ENCODE measurements at places on chromosomes 2 and 18.

GRCh38 chr18:22322243-22322691, 95.4 kb downstream of the CTAGE1 start:
- no peak for DNase-seq

DNA sequence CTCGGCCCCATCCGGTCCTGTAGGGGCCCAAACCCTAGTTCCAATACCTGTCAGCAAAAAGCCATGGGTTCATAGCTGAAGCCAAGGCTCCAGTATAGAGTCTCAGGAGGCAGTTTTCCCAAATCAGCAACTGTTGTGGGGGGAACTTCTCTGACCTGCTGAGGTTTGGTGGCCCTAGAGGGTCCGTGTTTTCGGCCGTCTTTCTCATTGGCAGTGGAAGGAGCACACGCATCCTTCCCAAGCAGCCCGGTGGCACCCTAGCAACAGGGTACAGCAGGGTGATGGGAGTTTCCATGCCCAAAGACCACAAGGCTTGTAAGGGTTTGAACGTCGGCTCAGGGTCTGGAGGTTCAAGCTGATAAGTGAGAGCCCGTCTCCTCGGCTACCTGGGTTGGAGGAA, 6.6 kb downstream of the FOSL2 start:
- no peak for DNase-seq

- DNase-seq: no peak
These were observed 24.2 kb upstream of the MTCL1 start for GRCh38 chr18:8681196-8681595.

DNA sequence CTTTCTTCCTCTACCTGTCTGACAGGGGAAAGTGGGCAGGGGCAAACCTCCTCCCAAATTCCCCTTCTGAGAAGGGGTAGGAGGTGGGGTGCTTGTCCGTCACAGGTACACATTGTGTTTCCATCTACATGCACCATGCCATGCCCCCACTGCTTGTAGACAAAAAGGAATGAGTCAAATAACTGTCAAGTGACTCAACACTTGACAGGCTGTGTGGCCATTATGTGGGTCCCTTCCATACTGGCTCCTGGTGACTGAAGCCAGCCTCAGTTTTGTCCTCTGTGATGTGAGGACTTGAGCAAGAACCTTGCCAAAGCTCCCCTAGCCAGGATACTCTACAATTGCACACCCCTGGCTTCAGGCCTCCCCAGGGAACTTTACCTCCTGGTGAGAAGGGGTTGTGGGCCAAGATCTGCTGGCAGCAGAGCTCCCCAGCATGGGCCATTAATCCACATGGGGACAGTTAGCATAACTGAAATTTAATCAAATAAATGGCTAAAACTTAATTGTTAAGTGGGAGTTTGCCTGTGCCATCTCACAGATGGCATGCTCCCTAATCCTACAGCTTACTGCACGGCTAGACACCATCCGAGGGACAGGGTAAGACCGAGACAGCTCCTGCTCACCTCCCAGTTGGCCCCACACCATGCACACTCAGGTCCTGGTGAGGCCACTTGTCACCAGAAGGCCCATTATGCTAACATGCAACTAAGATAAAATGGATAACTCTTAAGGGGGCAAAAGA, 140.2 kb downstream of the BCL11A start:
- no peak for DNase-seq

GRCh38 chr2:136081582-136082210, 36.3 kb downstream of the CXCR4 start:
- DNase-seq: no peak

- DNase-seq: no peak
These were observed 17.3 kb downstream of the RAB1A start for GRCh38 chr2:65112633-65113032.

DNA sequence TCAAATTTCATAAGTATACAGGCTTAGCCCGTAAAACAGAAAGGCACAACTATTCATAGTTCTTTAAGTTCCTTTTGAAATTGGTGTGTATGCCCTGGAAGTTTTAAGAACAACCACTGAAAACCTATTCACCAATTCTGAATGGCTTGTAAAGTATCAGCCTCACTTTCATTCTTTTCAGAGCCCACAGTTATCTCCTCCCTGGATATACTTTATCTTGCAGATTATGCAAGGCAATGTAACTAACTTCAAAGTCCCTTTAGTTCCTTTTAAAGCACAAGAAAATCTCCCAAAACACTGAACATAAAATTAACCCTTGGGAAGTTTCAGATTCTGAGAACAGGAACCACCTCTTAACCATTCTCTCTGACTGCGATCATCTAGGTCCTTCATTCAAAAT, 1.1 kb downstream of the STRN start:
- DNase-seq: no peak

GRCh38 chr2:42964439-42965083, 172.2 kb upstream of the HAAO start:
- no peak for DNase-seq

DNA sequence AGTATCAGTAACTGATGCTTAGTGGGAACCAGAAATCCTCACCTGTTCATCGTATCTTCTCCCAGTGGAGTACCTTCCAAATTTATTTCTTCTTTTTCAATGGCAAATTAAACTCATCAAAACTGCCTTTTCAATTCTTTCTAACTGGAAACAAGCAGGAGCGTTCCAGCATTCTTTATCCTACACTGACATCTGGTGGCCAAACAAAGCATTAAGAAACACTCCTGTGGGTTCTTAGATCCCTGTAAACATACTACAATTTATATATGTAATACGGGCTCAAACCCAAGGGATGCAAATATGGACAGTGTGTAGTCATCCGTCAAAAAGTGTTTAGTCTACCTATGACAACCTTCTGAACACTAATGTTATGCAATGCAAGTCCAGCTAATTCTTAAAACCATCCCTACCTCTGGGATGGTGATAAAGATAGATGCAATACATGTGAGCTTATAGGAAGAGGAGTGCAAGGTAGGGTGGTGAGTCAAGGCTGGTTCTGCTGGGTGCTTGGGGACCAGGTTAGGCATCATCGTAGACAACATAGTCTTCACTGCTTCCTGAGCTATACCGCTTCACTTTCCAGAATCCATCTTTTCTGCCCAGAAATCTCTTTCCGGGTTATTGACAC, 375.0 kb downstream of the CTNNA2 start:
- no peak for DNase-seq

GRCh38 chr2:8392098-8392866, 289.6 kb upstream of the ID2 start:
- DNase-seq: no peak

GRCh38 chr2:143680885-143681405, 551.7 kb downstream of the ARHGAP15 start:
- DNase-seq: no peak

DNA sequence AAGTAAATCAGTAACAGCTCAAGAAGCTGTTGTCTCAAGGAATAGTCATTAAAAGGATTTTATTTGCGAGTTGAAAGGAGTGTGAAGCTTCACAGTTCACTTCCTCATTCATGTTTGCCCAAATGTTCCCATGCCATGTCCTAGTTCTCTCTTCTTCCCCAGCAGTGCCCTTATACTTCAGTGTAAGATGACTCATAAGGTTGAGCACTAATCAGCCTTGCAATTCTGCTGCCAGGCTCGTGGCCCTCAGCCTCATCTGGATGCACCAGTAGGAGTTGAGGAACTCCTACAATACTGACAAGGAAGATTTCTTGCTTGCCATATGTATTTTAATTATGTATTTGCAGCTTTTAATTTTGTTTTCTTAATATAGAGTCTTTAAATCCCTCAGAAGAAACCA, 1980.4 kb downstream of the SUCLG1 start:
- DNase-seq: no peak

- no peak for DNase-seq
These were observed 40.5 kb upstream of the HS6ST1 start for GRCh38 chr2:128358941-128359731.

- DNase-seq: no peak
These were observed 13.9 kb upstream of the ARHGEF4 start for GRCh38 chr2:130822766-130823165.

GRCh38 chr18:13513021-13513420, 213.3 kb downstream of the FAM210A start:
- DNase-seq: no peak

- DNase-seq: no peak
These were observed 16.8 kb downstream of the SPHKAP start for GRCh38 chr2:228164718-228165117.

DNA sequence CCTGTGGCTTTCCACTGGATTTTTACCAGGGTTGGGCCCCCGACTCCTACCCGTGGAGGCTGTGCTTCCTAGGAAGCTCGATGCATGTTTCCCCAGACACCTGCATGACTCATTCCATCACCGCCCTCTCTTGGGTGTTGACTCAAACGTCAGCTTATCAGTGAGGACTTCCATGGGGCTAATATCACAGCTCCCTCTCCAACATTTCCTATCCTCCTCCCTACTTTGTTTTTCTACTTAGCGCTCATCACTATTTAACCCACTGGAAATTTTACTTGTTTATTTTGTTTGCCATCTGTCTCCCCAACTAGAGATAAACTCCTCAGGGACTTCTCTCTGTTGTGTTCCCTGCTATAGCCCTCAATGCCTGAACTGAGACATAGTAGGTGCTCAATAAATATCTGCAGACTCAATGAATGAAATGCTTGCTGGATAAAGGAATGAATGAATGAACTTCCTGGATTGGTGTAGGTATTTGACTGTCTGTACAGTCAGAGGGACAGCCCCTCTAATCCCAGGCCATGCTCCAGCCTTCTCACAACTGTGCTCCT, 89.7 kb upstream of the MSH2 start:
- no peak for DNase-seq

GRCh38 chr2:218047536-218048225, 21.4 kb upstream of the RUFY4 start:
- DNase-seq: no peak

- DNase-seq: no peak
These were observed 34.6 kb downstream of the ZNF516 start for GRCh38 chr18:76460482-76460881.

GRCh38 chr18:48228301-48228715, 180.9 kb downstream of the ZBTB7C start:
- no peak for DNase-seq

DNA sequence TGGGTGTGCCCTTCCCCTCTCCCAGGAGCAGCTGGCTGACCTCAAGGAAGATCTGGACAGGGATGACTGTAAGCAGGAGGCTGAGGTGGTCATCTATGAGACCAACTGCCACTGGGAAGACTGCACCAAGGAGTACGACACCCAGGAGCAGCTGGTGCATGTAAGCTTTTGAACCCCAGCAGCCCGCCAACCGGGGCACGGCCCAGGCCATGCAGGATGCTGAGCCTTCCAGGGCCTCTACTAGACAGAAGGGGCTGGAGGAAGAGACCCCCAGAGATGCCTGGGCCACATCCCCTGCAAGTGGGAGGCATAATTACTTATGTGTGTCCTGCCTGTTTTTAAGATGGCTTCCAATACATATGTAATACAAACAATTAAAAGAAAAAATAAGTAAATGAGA, 239.3 kb downstream of the GLI2 start:
- DNase-seq: no peak

GRCh38 chr18:38933910-38934510, 1368.4 kb upstream of the CELF4 start:
- DNase-seq: no peak

- DNase-seq: no peak
These were observed 18.4 kb upstream of the TXNL4A start for GRCh38 chr18:80006724-80007123.

GRCh38 chr2:16253291-16253690, 312.9 kb downstream of the MYCN start:
- no peak for DNase-seq

DNA sequence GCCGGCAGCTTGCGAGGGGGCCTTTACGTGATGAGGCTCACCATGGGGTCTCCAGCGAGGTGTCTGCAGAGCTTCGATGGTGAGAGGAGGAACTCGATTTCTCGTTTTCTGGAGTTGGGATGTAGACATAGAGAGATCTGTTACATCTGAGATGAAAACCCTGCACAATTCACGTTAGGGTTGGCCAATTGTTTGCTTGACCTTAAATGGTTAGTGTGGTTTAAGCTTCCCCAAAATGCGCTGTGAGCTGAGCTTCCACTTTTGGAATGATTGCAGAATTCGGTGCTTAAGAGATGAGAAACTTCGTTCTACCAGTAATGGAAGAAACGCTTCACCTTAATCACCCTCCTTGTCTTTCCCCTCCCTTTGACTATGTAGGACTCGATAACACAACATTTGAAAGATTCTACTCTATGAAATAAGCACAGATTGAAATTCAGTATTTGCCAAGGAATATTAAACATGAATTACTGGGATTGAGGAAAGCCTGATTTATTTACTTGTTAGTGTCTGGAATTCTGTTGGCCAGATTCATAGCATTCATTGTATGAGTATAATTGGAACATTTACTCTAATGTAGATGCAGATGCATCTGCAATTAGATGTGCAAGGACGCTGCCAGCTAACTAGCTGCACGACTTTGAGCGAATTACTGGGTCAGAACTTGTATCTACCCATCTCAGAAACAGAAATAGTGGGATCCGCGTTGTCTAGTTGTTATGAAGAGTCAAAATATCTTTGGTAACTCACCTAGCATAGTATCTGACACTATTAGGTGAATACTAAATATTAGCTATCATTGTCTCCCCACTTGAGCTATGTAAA, 1.6 kb upstream of the KLF7 start:
- no peak for DNase-seq

DNA sequence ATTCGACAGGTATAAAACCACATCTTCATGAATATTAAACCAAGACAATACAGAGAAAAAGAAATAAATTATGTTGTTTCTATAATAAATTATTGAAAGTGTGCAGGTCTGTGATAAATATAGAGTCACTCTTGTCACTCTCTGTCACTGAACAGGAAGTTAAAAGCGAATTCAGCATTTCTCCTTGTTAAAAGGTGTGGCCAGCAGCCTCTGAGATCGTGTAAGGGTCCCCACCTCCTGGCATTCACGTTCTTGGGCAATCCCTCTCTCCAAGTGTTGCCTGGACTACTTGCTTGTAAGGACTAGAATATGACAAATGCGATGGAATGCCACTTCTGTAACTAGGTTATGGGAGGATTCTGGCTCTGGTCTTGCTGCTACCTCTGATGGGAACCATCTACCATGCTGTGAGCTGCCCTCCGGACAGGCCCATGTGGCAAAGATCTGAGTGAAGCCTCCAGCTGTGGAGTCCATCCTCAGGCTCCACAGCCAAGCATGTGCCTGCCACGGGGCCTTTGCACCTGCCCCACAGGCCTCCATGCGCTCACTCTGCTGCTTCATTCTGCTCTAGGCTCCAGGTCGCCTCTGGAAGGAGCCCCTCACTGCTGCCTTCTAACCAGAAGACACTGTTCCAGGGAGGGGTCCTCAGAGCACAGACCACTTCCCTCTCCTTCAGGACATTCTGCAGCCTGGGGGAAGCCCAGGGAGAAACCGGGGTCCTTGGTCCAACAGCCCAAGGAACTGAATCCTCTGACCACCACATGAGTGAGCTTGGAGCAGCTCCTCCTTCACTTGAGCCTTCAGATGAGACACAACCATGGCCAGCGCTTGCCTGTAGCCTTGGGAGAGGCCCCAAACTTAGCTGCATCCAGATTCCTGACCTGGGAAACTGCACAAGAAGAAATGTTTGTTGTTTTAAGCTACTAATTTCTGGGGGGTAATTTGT, 202.9 kb upstream of the HDAC4 start:
- no peak for DNase-seq

GRCh38 chr18:54127759-54128378, 96.6 kb downstream of the MBD2 start:
- no peak for DNase-seq

- no peak for DNase-seq
These were observed 314.4 kb upstream of the NT5C1B start for GRCh38 chr2:18903750-18904149.

GRCh38 chr2:230459216-230459615, 43.2 kb downstream of the SP100 start:
- no peak for DNase-seq

- DNase-seq: no peak
These were observed 40.7 kb downstream of the RBM45 start for GRCh38 chr2:178152977-178153376.

All from cerebellar nuclear complex (tissue), 1 donor.